ENCODE measurements at places on chromosomes 16 and 17.

- no peak for DNase-seq
Observed at GRCh38 chr16:22885951-22886350, 72.0 kb downstream of the HS3ST2 start.

- no peak for DNase-seq
Observed at GRCh38 chr17:4163951-4164350, 21.0 kb downstream of the CYB5D2 start.

- no peak for DNase-seq
Observed at GRCh38 chr17:79276821-79277220, 202.2 kb downstream of the ENGASE start.

DNA sequence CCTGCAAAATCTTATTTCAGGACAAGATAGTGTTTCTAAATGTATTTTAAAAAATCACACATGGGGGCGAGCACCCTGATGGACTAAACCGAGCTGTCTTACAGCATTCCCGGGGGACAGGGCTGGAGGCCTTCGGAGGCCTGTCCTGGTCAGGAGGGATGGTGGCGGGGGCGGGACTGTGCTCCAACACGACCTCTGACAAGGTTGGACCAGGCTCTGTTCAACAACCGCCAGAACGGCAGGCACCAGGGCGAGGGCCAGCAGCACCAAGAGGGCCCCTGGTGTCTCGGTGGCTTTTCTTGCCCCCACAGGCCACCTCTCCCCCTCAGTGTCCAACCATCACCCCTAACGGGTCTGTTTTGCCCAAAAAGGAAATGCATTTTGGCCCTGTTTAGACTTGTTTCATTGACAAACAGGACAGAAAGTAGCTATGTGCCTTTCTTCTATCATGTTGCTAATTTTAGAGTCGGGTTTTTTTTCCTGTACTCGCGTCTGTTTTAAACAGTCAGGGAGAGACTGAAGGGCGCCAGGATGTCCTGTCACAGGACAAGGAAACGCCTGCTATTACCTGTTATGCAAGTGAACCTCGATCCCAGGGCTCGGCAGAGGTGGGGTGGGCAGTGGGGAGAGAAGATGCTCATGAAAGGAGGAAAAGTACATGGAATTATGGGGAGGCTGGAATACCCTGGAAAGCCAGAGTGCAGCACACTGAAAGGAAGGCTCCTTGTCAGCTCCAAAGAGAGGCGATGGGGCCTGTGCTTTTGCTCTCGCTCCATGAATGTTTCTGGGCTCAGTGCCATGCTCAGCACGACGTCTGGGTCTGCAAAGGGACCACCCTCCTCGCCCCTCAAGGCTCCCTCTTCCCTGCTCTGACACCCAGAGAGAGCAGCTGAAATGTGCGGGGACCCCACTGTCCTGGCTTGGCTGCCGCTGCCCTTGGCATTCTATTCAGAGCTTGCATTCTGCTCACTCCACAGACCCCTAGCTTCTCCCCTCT lies 11.9 kb downstream of the TMEM204 start:
- no peak for DNase-seq

GRCh38 chr16:8631818-8632465 lies 10.4 kb downstream of the METTL22 start:
- DNase-seq: no peak

GRCh38 chr16:67563708-67564468 lies 1.6 kb downstream of the CTCF start:
- DNase-seq: no peak

DNA sequence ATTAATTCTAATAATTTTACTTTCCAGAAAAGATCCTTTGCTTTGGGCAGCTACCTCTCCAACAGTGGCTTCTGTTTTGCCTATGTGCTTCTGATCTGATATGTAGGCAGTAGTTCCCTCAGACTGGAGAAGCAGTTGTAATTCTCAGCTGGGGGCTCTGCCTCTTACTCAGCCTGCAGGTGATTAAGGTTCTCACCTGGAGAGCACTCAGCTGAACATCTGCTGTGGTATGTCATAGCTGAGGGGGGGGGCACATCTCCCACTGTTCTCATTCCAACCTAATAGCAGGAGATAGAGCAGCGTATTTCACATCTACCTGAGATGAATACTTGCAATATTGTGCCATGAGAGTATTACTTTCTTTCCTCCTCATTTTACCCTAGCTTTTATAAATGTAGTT lies 511.9 kb upstream of the CDH8 start:
- DNase-seq: no peak

DNA sequence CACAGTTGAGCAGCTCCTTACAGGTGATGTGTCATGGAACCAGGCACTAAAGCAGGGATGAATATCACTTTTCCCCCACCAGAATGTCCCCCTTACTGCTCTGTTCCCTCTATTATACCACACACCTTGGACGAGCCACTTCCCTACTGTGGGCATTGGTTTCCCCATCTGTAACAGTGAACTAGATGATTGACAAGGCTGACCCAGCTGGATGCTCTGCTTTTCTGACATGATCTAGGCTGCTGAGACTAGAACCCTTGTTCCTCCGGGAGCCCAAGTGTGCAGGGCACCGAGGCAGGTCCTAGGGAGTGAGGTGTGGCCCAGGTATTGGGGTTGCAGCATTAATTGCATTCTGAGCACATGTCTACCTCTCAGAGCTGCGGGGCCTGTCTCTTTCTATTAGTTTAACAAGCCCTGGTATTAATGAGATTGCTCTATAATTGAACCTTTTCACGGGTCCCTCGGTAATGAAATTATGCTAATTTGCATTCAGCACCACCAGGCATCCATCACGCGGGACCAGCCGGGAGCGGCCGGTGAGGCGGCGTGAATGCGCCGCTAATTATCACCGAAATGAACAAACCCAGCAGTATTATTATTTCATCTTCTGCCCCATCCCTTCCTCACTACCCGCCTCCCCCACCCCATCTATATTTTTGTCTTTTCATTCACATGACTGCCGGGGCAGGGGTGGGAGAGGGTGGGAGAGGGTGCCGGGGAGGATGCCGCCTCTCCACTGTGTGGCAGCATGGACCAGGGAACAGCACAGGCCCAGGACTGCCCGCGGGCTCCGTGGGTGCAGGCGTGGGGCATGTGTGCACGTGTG lies 121.1 kb downstream of the CYLD start:
- DNase-seq: no peak

- DNase-seq: no peak
Observed at GRCh38 chr17:76135810-76136188, 5.2 kb downstream of the FOXJ1 start.

GRCh38 chr16:28537964-28538732 lies 626 bp downstream of the NUPR1 start:
- DNase-seq: no peak

DNA sequence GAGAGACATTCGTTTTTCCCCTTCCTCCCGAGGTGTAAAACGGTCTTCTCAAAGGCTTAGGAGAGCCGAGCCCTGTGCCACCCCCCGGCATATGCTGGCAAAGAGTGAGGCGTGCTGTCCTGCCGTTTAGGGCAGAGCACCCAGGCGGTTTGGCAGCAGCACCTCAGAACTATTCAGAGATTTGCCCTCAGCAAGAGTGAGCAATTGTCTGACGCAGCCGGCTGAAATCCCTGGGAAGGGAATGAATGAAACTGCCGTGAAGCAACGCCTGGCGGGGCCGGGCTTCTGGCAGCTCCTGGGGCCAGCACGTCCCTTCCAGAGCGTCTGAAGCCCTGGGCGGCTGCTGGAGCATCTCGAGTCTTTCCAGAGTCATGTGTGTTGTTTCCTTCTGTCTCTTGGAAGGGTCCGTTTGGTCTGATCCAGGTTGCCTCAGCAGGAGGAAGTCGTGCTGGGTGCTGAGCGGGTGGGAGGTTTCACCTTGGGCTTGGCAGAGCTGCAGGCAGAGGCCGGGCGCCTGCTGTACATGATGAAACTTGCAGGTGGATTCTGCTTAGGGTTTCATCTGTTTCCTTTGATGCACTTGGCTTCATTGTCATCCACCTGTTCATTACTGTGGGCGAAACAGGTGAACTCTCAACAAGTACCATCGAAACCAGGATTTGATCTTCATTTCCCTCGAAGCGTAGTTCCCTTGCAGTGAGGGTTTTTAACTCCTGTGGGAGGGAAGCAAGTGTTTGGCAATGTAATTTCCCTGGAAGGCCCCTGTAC lies 35.4 kb downstream of the TBCD start:
- no peak for DNase-seq

GRCh38 chr16:57527610-57528360 lies 8.6 kb downstream of the CCDC102A start:
- no peak for DNase-seq

DNA sequence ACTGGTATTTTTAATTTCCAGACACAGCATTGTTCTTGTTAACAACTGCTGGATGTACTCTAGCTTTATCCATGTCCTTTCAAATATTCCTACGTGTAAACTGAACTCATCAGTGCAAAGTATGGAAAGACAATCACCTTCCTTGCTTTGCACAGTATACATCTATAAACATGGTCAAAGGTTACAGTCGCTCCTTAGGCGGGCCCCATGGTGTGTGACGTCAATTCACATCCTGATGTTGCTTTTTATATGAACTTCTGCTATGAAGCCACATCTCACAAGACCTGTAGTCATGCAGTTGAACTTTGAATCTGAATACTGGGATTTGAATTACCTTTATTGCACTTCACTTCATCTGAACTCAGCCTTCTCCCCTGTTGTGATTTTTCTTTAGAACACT lies 447.6 kb upstream of the PSMD7 start:
- no peak for DNase-seq

DNA sequence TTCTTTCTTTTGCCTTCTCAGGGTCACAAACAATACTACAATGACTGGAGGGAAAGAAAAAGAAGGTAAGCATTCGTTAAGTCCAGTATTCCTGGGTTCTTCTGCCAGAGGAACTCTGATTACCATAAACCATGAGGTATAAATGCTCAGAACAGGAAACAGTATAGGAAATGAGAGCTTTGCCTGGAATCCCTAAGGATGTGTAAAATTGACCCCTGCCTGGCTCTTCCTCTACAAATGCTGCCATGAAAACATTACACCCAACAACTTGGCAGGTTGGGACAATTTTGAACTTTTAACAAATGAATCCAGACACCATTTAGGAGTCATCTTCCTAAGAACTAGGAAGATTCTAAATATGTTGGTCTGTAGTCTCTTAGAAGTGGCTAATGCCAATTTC lies 173.8 kb downstream of the CDH11 start:
- no peak for DNase-seq
